ENCODE measurements at places on chromosomes 5 and 9. TPM values are rescaled to one million over a fixed set of nuclear protein-coding genes. Genes with fewer than 3 reads are reported as not detected.

FAXDC2 gene
- 79.0 TPM for total RNA-seq

SPINK4 gene
- not detected for total RNA-seq

TTC23L gene
- 0.20 TPM for total RNA-seq

GRM6 gene
- not detected for total RNA-seq

Data from upper lobe of right lung (tissue), 1 donor.